ENCODE measurements at places on chromosomes 4 and X.

- no peak for DNase-seq
Observed at GRCh38 chr4:169818063-169818679, 60.4 kb upstream of the HPF1 start.

DNA sequence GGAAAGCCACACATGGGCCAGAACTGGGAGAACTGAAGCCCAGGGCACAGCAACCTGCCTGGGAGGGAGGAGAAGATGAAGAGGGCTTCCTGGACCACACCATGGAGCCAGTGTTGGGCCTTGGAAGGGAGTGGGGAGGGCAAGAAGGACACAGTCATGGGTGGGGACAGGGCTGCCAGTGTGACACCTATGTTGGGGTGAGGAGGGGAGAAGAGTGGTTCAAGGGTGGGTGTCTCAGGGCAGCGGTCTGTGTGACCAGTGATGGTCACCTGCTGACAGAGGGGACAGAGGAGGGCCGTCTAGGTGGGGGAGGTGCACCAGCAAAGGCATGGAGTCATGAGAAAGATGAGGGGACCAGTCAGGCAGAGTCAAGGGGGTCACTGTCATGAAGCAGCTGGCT lies 13.8 kb downstream of the MAGED2 start:
- no peak for DNase-seq

DNA sequence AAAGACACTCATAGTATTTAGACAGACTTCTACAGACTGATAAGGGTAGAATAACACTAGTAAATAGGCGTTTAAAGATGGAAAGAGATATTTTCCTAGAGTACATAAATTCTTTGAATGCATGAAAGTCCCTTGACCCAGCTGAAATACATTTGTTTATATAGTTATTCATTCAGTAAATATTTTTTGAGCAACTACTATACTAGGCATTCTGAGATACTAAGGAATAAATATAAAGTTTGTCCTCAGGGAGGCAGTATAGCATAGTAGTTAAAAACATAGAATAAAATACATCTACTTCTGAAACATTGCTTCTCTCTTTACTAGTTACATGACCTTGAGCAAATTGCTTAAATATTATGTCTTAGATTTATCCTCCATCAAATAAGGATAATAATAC lies 27.4 kb downstream of the HMGN5 start:
- no peak for DNase-seq

DNA sequence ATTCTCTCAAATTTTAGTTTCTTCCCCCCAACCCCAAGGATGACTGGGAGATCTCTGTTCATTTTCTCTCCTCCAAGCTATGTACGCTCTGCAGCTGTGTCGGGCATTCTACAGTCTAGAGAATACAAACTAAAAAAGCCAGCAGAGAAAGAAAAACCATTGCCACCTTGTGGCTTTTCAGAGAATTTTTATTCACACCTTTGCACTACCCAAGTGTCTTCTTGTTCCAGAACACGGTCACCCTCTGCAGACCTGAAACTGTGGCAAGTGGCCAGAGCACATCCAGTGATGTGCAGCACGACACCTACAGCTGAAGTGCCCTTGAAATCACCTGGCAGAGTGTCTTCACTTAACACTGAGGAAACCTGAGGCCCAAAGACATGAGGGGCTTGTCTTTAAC lies 68.6 kb downstream of the CHST7 start:
- DNase-seq = no peak

DNA sequence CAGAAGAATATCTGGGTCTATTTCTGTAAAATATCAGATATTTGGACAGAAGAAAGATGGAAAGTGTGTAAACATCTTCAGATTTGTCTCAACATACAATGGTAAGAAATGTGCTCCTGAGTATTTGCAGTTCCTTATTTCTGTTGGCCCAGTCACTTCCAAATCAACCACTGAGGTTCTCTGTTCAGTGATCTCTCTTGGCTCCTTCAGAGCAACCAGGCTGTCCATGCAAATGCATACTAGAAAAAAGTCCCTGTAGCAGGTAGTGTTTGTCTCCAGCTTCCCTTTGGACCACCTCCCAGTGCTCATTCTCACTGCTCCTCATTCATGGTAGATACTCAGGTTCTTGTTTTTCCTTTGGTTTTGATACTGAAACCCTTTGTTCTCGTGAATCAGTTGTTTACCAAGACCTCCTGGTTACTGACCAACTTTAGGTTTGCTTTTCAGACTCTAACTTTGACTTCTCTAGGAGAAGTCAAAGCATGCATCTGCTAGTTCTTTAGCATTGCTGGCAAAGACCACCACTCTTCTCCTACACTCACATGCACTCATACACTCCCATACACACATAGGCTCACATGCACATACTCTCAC lies 28.8 kb downstream of the ASIC5 start:
- no peak for DNase-seq

GRCh38 chr4:111011458-111011857 lies 388.6 kb upstream of the PITX2 start:
- no peak for DNase-seq

DNA sequence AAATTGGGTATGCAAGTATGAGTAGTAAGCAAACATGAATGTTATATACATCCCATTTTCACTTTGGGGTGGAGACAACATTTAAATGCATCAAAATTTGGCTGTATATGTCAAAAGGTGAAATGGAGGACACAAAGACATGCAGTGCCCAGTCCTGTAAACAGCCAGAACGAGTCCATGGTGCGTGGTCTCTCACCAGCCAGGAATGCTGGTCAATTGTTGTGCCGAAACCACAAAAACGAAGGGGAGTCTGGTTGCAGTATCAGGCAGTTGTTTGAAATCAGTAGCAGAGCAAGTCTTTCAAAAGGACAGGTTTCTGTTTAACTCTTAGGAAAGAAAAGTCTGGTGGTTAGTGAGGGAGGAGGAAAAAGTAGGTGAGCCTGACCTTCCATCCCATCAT lies 22.3 kb upstream of the RNF150 start:
- DNase-seq = no peak

DNA sequence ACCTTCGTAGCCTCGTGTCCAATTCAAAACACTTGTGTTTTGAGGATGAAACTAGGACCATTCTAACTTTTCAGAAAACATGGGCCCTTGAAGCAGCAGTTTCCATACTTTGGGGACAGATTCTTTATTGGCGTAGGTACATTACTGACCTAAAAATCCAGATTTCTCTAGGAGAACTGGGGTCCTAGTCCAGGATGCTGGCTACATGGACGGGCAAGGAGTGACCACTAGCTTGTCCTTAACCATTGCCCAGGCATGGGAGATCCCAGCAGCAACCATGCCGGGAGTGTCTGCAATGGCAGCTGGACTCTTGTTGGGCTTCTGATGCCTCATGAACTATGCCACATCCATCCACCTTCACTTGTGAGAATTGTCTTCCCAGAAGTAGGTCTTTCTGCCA lies 62.2 kb upstream of the WDR1 start:
- DNase-seq = no peak

DNA sequence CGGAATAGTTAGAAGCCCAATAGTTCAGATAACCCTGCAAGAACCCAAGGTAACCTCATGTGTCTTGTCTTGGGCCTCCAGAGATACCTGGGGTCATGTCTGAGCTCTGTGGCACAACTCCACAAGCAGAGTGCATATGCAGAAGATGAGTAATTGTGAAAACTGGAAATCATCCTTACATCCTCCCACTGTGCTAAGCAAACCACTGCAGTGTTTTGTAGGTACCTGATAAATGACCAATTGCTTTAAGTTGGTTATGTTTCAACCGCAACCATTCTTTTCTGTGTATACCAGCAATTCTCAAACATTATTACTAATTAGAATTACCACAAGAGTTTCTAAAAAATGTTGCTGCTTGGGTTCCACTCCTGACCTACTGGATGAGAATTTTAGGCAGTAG lies 73.2 kb downstream of the CBLL2 start:
- DNase-seq = no peak

DNA sequence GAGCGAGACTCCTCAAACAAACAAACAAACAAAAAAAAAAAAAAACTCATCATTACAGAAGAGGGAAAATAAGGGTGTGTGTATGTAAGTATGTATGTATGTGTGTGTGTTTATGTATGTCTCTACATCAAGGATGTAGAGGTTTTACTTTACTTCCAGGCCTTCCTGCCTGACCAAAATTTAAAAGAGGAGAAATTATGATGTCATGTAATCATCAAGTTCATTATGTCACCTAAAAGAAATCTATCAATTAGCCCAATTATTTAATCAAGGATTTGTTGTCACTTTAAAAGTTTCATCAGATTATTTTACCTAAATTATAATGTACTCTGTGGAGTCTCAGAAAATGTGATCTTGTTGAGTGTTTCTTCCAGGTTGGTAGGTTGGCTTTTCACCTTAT lies 21.6 kb downstream of the GUCY1A1 start:
- DNase-seq = no peak

- no peak for DNase-seq
Observed at GRCh38 chr4:40573593-40574311, 55.9 kb downstream of the RBM47 start.

DNA sequence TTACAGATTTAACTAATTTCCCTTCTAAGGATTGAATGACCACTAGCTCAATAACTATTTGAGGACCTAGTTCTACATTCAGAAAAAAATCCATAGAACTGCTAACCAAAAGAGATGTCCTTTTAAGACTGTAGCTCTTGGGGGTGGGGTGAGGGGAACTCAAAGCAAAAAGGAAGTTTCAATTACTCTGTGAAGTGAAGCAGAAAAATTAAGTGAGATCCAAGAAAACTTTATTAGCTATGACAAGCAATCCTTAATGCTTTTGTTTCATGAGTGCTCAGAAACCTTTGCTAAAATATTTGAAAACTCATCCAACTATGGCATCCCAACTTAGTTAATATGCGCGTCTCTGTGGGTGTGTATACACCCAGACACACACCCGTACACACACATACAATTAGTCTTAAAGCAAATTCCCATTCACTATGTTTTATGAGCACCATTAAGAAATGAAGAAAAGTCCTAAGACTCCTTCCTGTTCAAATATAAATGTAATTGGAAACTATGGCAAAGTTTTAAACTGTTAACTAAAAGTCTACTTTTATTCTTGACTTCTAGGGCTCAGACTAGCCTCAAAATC lies 44.5 kb downstream of the GPC4 start:
- DNase-seq = no peak

GRCh38 chr4:8155048-8155447 lies 3.6 kb downstream of the ABLIM2 start:
- DNase-seq = no peak

- no peak for DNase-seq
Observed at GRCh38 chr4:112270640-112271421, 14.9 kb downstream of the TIFA start.

- DNase-seq = no peak
Observed at GRCh38 chr4:101284546-101284945, 62.8 kb downstream of the PPP3CA start.

GRCh38 chr4:156060661-156061060 lies 107.0 kb upstream of the CTSO start:
- DNase-seq = no peak

GRCh38 chr4:173252024-173252935 lies 81.9 kb downstream of the HMGB2 start:
- no peak for DNase-seq

GRCh38 chrX:107465932-107466620 lies 16.6 kb downstream of the FRMPD3 start:
- DNase-seq = no peak

DNA sequence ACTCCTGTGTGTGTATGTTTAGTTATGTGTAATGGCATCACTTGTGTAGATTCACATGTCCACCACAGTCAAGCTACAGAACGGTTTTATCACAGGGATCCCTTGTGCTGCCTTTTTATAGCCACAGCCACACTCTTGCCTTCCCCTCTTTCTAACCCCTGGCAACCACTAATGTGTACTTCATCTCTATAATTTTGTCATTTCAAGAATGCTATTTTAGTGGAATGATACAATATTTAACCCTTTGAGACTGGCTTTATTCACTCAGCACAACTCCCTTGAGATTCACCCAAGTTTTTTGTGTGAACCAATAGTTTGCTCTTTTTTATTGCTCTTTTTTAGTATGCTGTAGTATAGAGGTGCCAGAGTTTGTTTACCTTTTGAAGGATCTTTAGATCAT lies 112.1 kb downstream of the CDKL5 start:
- no peak for DNase-seq

DNA sequence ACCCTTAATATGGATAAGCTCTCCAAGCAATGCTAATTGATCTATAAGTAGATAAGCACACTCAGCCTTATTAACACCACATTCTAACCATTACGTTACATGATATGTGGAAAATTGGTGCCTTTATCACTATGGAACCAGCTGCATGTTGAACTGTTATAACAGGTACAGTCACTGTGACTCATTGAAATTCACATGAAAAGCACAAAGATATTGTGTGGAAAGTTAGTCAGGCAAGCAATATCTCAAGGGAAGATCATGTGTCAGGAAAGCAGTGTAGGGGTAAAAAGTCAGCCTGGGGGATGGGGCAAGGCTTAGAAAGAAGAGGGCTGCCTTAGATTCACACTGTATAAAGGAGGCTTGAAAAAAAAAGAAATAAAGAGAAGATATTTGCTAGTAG lies 313.7 kb upstream of the SMIM31 start:
- DNase-seq = no peak

DNA sequence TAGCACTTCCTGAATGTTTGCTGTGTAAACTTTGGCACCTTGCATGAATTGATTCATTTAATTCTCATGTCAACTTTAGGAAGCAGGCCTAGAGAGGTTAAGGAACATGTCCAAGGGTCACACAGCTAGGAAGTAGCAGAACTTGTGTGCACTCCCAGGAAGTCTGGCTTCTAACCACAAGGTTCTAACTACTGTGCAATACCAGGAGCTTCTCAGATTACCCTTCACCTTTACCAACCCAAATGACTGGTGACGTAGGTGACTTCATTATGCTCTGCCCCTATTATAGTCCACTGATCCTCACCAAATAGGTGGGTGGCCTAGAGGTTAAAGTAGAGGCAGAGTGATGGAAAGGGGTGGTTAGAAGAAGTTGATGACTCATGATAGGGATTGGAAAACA lies 14.4 kb downstream of the AR start:
- DNase-seq = no peak

DNA sequence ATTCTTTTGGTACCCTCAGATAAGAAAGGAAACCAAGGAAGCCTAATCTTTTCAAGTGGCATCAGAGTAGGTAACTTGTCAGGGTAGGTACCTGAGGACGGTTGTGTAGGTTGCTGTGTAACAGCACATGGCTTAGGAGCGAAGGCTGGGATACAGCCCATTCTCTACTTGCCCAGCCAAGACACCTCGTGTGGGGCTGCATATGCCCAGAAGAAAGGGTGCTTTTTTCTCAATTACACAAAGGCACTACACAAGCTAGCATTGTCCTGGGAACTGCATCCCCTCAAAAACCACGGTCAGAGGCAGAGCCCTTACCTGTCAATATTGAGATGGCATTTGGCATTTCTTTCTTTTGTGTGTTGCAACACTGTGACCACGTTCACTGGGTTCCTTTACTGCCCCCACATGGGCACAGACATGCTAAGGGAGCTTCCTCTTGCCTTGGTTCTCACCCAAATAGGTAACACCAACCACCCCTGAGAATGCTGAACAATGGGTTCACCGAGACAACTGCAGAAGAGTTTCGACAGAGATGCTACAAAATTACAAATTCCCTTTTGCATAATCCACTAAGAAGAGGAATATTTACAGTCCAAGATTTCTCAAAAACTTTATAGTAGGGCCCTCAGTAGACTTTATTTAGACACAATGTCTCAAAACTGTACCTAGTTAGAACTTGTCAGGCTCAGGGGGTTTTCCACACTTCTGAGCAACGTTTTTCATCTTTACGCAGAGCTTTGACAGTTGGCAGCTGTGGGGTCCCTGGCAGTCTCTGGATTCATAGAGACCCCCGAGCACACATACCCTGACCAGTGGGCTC lies 35.8 kb upstream of the TNIP3 start:
- DNase-seq = no peak

GRCh38 chr4:186765138-186765537 lies 41.5 kb upstream of the FAT1 start:
- no peak for DNase-seq

Measured in suprapubic skin (tissue), 4 donors.